ENCODE measurements at places on chromosomes 7 and 10.

GRCh38 chr10:10126218-10126617, 891.5 kb upstream of the CELF2 start:
- no peak for DNase-seq

- no peak for DNase-seq
Measured at GRCh38 chr7:153400735-153401593, 641.4 kb downstream of the ACTR3B start.

DNA sequence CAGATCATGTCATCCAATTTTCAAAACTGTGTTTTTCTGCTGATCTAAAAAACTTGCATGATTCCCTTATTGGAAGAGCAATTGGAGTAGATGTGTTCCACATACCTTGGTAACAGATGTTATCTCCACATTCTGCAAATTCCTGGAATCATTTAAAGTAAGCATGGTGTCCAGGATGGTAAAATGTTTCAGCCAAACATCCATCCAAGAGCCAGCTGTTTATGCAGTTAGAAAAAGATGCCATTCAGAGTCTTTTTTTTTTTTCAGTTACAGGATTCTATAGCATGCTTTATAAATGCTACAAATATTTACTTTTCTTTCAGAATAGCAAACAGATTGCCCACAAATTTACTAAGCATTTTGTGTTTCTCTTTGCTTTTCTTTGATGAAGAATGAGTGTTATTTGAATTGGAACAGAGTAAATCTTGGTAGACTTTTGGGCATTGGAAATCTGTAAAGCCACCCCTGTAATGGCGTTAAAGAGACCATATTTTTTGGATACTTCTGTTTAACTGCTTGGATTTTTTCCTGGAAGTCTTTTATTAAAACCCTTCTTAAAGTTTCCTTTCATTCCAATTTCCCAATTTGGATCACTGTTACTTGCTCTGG, 149.8 kb downstream of the GNAT3 start:
- DNase-seq = no peak

DNA sequence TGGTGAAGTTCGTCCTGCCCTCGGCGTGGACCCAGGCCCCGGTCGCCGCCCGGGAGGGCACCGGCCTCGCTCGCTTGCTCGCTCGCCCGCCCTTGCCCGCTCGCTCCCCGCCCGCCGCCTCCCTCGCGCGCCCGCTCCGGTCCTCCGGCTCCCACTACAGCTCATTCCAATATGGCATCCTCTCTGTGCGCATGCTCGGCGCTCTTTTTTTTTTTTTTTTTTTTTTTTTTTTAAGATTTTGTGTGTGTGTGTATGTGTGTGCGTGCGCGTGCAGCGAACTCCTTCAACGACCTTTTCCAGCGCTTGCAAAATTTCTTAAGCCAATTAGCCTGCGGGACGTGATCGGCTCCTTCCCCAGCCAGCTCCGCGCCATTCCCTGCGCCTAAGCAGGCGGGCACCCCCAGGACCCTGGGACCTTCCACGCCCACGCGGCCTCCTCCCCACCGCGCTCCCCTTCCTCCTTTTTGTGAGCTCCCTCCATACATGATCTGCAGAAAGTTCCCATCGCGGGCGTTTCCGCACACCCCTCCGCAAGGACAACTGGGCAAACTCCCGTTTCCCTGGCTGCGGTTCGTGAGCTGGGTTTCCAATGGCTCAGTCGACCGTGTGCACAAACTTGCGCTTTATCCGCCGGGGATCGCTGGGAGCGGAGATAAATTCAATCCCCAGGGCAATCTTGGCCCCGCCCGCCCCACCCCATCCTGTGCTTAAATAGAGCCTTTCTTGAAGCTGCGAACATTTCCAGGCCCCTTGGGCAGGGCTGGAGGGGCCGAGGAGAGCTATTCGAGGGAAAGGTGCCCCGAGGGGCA, at the start of gene SFMBT2:
Gene SFMBT2, minus strand, starts transcription at position 173 of the 809 bp plus-strand sequence. CDS start 29,136 bp downstream, outside the sequence.
- DNase-seq = peak; percentile 44

- no peak for DNase-seq
Measured at GRCh38 chr10:88152728-88153133, 289.3 kb downstream of the PTEN start.

GRCh38 chr7:1676550-1677078, 6.5 kb downstream of the ELFN1 start:
- DNase-seq = no peak

DNA sequence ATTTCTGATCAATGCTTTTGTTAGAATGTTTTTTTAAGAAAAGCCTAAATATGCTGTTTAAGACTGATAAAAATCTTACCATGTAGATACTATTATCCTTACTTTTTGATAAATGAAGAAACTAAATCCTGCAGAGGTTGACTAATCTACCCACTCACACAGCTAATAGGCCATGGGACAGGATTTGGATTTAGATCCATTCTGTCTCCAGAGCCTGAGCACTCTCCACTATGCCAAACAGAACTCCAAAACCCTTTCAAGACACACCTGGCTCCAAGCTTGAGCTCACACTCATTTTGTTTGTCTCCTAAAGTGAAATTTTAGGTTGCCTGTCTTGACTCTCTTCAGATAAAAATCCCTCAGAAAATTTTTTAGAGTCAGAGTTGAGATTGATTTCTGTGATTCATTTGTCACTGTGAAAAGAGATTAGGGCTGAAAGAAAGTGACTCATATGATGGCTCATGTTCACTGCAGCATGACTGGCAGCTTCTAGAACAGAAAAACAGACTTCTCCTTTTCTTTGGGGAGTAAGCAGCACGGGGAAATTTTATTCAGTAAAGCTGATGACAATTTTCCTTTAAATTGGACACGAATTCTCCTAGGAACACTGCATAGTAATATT, 132.3 kb upstream of the POT1 start:
- no peak for DNase-seq

DNA sequence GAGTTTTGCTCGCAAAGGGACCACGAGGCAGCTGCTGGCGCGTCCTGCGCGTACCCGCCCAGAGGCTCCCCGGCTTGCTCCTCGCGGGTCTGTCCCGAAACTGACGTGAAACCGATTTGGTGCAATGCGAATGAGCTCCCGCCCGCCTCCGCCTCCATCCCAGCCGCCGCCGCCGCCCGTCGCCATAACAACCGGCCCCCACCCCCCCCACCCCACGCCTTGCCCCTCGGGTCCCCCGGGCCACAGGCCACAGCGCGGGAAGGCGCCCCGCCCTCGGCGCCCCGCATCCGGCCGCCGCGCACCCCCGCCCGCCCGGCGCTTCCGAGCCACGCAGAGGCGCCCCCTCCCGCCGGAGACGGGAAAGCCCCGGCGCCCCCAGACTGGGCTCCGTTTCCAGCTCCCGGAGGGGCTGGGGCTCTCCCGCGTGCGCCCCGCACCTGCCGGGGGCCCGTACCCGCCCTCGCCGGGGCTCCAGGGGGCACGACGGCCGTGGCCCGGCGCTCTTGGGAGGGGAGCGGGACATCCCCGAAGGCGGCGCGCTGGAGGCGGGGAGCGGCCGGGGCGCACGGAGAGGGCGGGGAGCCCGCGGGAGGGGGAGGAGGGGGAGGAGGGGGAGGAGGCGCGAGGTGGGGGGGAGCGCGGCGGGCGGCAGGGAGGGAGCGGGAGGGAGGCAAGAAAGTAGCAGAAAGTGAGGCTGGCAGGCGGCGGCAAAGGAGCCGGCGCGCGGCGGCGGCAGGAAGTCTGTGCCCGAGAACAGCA, at the start of gene CAMK1D:
Gene CAMK1D, plus strand, starts transcription at position 678 of the 759 bp plus-strand sequence.
- DNase-seq = no peak

- DNase-seq = no peak
Measured at GRCh38 chr10:128687927-128688549, 561.8 kb upstream of the MKI67 start.

DNA sequence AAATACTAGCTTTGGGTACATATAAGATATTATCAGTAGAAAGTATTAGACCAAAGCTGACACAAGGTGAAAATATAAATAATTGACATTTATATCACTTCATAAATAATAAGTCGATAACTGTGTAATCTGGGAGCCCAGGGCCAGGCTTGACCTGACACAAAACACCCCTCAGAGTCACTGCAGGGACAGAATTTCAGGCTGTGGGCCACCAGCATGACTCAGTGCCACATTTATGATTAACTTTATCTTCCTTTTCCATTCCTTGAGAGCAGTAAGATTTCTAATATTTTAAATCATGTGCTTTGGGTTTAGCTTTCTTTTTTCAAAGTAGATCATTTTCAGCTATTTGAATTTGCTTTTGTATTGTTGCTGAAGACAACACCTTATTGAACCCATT, 102.9 kb upstream of the NFE2L3 start:
- DNase-seq = no peak

- DNase-seq = no peak
Measured at GRCh38 chr7:158556721-158557440, 30.7 kb downstream of the PTPRN2 start.

DNA sequence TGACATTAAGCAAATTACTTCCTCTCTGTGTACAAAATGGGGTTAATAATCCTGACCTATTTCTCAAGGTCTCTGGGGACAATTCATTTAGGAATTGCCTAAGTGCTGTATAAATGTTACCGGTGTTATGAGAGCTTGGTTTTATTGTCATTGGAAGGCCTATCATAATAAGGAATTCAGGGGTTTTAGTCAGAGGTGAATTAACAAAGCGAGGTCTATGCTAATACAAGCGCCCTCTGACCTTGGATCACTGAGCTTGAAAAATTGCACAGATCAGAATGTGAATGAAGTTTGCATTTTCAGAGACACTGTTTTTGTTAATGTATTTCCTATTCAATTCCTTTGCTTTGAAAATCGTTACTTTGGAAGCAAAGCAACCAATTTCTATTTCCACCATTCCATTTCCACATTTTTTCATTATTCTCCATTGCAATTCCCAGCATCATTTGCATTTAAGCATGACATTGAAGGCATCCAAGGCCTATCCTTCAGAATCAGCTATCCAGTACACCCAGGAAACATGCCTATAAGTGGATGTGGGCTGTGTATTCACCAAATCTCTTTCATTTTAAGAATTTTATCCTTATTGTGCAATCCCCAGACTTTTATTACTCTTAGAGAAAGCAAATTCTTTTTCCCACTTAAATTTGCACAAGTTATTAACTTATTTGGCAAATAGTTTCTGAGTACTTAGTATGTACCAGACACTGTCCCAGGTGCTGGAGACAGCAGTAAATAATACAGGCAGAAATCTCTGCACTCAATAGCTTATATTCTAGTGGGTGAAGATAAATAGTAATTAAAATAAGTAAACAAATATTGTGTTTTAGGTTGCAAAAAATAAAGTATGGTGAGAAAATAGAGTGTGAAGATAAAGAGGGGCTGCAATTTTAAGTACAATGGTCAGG, 133.1 kb downstream of the NRCAM start:
- DNase-seq = no peak

DNA sequence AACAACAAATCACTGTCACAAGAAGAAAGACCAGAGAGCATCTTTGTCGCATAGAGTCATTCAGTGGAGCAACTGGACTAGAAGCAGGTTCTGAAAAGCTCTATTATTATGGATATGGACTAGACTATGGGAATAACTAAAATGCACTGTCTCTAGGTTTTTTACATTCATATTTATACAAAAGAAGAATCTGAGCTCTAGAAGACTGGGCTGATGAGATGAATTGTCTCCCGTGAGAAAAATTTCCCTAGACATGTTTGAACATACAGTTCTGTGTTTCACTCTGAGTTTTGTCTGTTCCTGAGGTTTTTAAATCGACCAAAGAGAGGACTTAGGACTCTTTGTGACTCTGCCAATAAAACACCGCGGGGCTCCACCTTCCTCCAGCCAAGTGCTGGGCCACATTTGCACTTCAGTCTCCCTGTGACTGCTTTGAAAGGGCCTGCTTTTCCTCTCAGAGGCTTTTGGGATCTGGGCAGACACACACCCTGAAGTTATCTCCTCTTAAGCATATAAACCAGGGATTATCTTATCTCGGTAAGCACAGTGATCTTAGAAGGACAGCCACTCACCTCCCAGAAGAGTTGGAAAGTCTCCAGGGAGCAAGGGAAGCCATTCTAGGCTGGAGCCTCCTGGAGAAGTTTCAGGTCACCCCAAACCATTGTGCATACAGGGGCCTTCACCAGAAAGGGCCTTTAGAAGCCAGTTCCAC, 101.0 kb upstream of the JCAD start:
- no peak for DNase-seq

GRCh38 chr7:151336027-151336708, 5.4 kb upstream of the NUB1 start:
- no peak for DNase-seq

DNA sequence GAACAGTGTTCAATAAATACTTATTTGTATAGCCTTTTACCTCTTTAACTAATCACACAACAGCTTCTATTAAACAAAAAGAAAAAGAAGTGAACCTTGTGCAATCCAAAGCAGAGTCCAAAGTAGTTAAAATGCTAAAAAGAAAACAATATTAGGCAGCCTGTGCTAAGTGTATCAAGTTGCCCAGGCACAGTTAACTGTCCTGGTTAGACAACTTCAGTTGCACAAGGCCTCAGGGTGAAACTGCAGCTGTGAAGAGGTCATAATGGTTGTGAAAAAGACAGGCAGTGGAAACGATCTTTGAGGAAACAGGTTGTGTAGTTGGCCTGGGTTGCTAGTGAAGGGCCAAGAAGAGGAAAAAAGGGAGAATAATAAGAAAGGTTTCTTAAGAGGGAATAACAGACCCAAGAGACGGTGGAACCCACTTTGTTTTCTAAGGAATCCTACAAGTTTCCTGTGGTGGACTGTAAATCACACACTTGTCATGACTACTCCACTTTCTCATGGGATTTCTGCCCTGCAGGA, 6.0 kb upstream of the CROT start:
- no peak for DNase-seq

DNA sequence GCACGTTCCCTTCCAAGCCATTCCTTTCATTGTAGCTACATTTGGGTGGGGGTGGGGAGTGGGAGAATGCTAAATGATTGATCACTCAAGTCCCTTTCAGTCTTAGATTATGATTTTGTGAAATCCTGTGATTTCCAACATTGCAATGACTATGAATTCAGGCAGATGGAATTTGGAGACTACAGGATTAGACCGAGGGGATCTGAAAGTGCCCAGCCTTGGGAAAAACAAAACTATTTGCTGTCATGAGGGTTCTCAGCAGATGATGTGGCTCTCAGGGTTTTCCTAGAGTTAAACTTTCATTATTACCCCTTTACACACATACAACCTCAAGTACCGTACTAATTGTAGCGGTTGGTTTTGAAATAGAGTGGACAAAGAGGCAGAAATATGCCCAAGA, 4.7 kb downstream of the MACROH2A2 start:
- no peak for DNase-seq

DNA sequence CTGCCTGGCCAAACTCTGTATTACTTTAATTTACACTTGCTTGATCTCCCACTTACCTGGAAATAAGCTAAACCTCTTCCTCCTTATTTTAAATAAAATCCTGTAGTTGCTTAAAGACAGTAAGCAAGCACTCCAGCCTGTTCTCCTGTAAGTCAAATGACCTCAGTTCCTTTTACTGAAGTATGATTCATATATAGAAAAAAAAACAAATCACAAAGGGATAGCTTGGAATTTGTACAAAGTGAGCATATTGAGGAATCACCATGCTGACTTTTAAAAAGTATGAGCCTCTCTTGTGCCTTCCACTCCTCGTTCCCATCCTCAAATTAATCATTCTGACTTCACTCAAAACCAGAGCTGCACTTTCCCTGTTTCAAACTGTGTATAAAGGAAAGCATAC, 52.0 kb downstream of the C10orf90 start:
- no peak for DNase-seq

- no peak for DNase-seq
Measured at GRCh38 chr7:135771961-135772638, 23.5 kb upstream of the FAM180A start.
